ENCODE measurements at places on chromosomes 5 and 9.

- DNase-seq = no peak
Measured at GRCh38 chr5:93422652-93423280, 158.3 kb downstream of the NR2F1-AS1 start.

DNA sequence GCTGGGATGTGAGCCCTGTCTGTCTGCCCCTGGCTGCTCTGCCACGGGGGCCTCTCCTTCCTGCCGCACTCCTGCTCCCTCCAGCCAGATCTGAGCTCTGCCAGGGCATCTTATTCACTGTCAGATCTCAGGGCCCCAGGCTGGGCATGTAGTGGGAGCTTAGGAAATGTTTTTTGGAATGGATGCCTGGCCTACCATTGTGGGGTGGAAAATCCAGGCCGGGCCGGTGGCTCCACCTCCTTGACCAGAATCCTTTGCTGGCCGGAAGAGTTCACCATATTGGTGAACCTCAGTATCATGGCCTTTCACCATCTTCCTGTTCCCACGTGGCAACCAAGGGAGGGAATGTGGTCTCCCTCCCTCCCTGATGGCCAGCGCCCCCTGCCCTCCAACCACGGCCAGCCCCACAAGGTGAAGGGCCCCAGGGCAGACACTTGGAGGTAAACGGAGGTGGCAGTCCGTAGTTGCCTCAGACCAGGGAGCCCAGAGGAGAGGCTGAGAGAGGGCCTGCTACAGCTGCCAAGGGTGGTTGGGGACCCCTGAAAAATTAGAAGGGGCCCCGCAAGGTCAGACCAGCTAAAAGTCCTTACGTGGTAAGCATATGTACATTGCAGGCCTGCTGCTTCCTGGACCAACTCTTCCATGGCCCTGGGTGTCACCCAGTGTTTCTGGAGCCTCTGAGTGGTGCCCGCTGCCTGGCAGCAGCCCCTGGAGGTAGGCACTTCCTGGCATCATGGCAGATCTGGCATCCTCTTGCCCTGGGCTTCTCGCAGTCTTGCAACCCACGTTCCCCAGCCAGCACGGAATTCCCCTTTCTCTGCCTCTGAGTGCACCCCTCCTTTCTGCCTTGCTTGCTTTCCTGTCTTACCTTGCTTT lies 153.3 kb downstream of the RGS3 start:
- no peak for DNase-seq

DNA sequence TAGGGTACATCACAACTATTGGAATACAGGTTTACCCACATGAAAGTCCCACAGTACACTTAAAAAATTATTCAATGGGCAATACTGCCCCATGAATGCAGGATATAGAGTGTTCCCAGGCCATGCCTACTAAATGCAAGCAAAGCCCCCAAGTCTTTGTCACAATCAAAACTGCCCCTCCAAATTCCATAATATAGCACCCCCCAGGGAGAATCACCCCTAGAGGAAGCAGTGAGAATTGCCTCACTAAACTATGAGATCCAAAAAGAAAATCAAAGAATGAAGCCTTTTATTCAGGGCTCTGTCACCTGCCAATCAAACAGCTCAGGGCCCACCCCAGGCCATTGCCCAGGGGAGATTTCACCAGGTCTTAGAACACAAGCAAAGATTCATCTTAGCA lies 90.8 kb downstream of the ATPSCKMT start:
- DNase-seq = no peak

DNA sequence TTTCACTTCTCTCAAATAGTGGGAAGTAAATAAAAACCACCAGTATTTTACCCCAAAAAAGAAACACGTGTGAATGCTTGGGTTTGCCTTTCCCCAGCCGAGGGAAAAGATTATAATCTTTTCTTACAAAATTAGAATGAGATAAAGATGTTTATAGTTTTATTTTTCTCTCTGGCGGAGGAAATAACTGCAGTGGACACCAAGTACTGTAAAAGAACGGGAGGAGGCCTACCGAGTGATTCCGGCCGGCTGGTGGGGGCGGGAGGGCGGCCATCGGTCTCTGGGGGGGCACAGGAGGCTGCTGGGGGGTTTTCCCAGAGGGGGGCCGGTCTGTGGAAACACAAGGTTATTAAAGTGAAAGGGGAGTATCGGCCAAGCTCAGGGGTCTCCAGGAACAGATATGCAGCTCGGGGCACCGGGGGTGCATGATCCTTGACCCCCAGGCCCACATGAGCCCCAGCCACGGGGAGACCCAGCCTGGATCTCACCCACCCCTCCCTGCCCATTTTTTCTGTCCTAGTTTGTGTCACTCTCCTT lies 29.4 kb downstream of the LCP2 start:
- no peak for DNase-seq

DNA sequence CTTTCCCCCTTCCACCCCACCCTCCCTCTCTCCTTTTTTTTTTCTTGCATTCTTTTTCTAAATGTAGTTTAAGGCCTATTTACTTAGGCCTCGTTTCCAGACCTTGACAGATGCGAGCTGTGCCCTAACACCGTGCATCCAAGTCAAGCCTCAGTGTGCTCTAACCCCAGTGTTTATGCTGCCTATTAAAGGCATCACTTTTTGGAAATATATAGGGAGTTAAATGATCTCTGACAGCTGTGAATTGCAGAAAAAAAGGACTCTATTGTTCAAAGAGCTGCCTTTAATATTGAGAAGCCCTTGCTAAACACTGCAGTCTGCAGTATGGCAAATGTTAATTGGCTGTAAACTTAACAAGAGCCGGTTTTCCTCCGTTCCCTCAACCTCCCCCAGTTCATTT lies 270.4 kb upstream of the TUT7 start:
- no peak for DNase-seq

GRCh38 chr9:124078641-124079040 lies 67.1 kb downstream of the LHX2 start:
- DNase-seq = no peak

- no peak for DNase-seq
Measured at GRCh38 chr5:85320495-85320894, 935.8 kb upstream of the EDIL3 start.

GRCh38 chr5:114305402-114306207 lies 56.3 kb upstream of the KCNN2 start:
- DNase-seq = no peak

DNA sequence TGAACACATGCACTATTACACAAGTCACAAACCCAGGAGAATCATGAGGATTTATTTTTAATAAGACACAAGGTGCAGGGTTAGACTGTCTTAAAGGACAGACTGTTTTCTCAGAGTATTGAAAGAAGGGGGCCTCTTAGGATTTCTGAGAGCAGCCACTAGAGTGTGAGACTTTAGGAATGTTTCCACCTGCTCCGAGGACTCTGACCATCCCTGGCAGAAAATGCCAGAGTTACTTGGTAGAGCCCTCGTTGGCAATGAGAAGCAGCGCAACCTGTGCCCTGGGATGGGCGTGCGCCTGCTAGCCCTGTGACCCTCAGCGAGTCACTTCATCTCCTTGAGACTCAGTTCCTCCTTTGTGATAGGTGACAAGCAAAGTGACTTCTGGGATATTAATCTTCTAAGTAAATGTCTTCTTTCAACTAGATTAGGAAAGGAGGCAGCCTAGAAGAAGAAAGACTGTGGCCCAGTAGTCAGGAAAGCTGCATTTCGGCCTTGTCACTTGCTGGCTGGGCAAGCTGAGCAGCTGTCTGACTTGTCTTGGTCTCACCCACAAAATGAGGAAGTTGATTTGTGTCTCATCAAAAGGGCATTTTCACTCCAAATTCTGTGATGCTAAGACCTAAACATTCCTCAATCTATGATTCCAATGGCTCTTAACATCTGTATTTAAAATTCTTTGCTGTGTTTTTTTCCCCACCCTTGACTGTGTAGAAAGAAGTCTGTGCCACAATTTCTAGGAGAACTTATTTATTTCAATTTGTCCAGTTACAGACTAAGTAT lies 60.5 kb downstream of the PTCD2 start:
- DNase-seq = no peak

- no peak for DNase-seq
Measured at GRCh38 chr5:76813982-76814562, 4.8 kb upstream of the F2RL1 start.

DNA sequence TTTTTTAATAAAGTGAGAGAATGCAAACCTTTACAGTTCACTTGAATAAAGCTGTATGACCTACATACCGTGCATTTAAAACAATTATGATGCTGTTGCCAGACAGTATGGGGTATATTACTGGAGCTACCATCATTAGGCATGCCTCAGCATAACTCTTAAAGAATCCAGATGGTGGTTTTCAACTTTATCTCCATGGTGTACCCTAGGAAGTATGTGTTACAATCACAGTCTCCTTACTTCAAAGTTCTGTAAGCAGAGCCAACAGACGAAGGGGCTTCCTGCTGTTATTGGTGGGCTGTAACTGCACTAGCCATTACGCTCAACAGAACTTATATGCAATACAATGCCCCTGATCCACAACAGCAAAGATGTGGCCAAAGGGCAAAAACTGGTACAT lies 803.3 kb downstream of the DTWD2 start:
- no peak for DNase-seq

DNA sequence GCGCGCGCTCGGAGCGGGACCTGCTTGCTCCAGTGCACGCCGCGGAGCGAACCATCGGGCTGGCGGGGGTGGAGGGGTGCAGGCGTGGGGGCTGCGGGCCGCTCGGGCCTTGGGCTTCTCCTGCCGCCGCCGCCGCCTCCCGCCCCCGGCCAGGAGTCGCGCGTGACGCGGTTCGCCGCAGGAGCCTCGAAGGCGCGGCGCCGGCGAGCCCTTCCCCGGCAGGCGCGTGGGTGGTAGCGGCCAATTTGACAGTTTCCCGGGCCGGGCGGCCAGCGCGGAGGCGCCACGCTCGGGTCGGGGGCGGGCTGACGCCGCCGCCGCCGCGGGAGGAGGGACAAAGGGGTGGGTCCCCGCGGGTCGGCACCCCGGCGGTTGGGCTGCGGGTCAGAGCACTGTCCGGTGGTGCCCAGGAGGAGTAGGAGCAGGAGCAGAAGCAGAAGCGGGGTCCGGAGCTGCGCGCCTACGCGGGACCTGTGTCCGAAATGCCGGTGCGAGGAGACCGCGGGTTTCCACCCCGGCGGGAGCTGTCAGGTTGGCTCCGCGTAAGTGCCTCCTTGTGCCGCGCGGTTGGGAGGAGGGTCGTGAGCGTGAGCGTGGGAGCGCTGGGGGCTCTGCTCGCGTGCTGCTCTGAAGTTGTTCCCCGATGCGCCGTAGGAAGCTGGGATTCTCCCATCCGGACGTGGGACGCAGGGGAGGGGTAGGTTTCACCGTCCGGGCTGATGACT lies at the start of gene TJP2:
Gene TJP2 (plus strand): TSS at position 387 of the 725 bp plus-strand sequence. CDS start 96 bp downstream, at position 483.
- DNase-seq = no peak

GRCh38 chr5:29780401-29780800 lies 1413.1 kb upstream of the CDH6 start:
- no peak for DNase-seq

GRCh38 chr9:81141961-81142360 lies 547.4 kb downstream of the TLE1 start:
- no peak for DNase-seq

GRCh38 chr5:133141746-133142145 lies 89.9 kb downstream of the HSPA4 start:
- no peak for DNase-seq

DNA sequence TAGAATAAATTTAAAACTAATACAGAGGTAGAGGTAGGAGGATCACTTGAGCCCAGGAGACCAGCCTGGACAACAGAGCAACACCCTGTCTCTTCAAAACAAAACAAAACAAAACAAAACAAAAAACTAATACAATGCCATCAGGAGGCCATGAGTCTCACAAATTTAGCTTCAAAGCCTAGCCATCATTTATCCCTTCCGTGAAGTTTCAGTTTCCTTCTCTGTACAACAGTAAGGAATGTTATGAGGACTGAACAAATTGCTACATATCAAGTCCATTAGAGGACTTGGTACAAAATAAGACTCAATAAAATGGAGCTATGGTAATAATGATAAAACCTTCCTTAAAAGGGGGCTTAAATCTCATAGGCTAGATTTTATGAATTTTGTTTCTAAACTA lies 60.8 kb downstream of the MAPKAP1 start:
- DNase-seq = no peak

DNA sequence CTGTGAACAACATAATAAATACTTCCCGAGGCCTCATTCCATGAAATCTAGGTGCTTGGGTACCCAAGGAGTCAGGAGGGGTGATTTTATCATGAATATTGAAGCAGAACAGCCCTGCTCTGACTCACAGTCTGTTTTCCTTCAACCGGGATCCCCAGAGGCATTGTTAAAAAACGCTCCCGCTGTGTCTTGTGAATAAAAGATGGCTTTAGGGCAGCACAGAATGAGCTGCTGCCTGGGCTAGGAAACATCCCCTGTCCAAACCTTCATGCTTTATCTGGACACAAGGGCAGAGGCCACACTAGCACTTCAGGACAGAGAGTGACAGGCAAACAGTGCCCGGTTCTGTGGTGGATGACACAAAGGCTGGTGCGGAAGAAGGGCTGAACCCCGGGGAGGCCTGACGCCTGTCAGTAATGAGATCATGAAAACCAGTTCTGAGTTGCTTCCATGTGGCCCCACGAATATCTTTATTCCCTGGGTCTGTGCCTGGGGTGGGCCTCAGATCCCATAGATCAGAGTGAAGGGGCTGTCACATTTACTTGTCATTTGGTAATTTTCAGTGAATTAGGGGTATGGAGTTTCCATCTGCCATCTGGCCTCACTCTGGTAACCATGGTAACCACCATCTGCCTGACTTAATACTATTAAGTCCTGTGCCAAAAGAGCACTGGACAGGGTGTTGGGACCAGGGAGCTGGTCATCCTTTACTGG lies 2.6 kb downstream of the IGFBPL1 start:
- DNase-seq = no peak

GRCh38 chr5:33827885-33828284 lies 63.9 kb downstream of the ADAMTS12 start:
- DNase-seq = no peak

- no peak for DNase-seq
Measured at GRCh38 chr5:14171046-14171445, 27.9 kb downstream of the TRIO start.

- DNase-seq = no peak
Measured at GRCh38 chr9:98502311-98502975, 206.3 kb downstream of the GABBR2 start.

- DNase-seq = no peak
Measured at GRCh38 chr9:130431536-130432303, 13.0 kb upstream of the ASS1 start.

DNA sequence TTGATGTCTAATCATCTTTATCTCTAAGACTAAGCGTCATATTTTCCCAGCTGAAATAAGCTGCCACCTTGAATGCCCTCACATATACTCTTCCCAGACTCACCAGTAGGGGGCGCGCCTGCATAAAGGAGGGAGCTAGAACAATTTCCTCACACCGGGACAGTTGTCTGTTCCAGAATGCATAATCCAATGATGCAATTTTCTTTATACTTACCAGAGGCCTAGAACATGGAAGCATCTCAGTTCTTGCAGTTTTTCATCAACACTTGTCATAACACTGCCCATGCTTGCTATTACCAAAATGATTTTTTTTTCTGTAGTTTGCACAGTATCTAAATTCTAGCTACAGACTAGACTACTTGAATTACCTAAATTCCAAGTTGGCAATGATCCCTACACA lies 203.9 kb downstream of the FRMD3 start:
- peak; percentile 36 for DNase-seq

Measured in stimulated activated CD8-positive, alpha-beta memory T cell treated with anti-CD3 and anti-CD28 coated beads, Interleukin-2, amount 100 ng/mL, for 1 hour (primary cell).